ENCODE measurements at places on chromosomes 6 and 20. TPM values are rescaled to one million over a fixed set of nuclear protein-coding genes. Genes with fewer than 3 reads are reported as not detected.

DNA sequence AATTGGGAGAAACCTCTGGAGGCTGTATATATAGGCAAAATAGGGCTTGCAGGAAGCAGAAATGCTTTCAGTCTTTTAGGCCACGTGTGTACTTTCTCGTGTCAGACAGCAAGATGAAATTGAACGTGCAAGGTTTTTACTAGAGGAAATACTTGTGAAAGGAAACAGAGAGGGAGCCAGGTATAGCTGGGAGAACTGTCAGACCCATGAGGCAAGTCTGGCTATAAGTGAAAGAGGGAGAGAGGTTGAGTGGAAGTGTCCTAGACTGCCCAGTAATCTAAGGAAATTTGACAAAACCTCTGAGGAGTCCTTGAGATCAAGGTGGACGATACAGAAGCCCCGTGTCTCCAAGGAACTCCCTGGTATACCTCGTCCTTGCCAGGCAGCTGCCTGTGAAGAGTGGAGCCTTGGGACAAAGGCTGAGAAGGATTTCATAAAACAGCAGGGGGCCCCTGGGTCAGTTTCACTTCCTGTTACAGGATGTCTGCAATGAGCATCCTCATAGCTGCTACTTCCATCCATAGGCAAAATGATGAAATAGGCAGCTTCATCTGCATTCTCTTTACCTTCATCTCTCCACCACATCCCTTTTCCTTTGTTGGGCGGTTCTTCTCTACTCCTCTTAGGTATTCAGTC is 114.4 kb upstream of the MAP3K7 start:
- no peaks in the 10 kb centered on the region for H3K27me3 ChIP-seq
- H3K36me3 ChIP-seq, result no peaks in the 10 kb centered on the region
- H3K27ac ChIP-seq, result no peak overlapping the region
- H3K4me3 ChIP-seq, result no peak overlapping the region
- no peaks in the 10 kb centered on the region for H3K4me1 ChIP-seq

GRCh38 chr6:29651413-29652197 is 5.3 kb upstream of the MOG start:
- no peaks in the 10 kb centered on the region for H3K36me3 ChIP-seq
- no peak for DNase-seq
- no peaks in the 10 kb centered on the region for H3K4me1 ChIP-seq
- H3K27ac ChIP-seq, result no peak overlapping the region

- no peaks in the 10 kb centered on the region for H3K4me1 ChIP-seq
- no peak for DNase-seq
- no peaks in the 10 kb centered on the region for H3K27me3 ChIP-seq
Observed at GRCh38 chr6:26388014-26388413, 5.1 kb downstream of the BTN2A2 start.

GRCh38 chr20:47249913-47250312 is 106.6 kb downstream of the ZMYND8 start:
- H3K4me3 ChIP-seq, result no peak overlapping the region
- no peaks in the 10 kb centered on the region for H3K4me1 ChIP-seq
- H3K27ac ChIP-seq, result no peak overlapping the region
- peaks cover 2% of the 10 kb centered on the region for H3K36me3 ChIP-seq
- no peaks in the 10 kb centered on the region for H3K27me3 ChIP-seq

DNA sequence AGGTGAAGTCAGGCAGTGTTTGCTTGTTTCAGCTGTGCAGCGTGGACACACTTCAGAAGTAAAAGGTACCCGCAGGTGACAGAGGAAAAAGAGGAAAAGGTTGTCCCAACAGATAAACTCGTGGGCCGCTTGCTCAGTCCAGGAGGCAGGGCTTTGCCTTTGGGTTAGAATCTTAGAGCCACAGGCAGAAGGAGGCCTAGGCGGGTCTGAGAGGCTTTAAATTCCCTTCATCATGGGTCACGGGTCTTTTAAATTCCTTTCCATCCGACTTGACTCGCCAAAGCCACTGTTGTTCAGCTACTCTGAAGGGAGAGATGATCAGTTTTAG is 48.2 kb downstream of the AGPAT4 start:
- no peak overlapping the region for H3K27ac ChIP-seq
- DNase-seq, result no peak
- no peaks in the 10 kb centered on the region for H3K4me1 ChIP-seq
- no peaks in the 10 kb centered on the region for H3K27me3 ChIP-seq

GRCh38 chr20:22339091-22339881 is 245.1 kb downstream of the FOXA2 start:
- no peak overlapping the region for H3K27ac ChIP-seq
- no peaks in the 10 kb centered on the region for H3K27me3 ChIP-seq
- no peak overlapping the region for H3K4me3 ChIP-seq
- no peaks in the 10 kb centered on the region for H3K4me1 ChIP-seq
- DNase-seq, result no peak
- H3K36me3 ChIP-seq, result no peaks in the 10 kb centered on the region

The FAM209B gene
- total RNA-seq, result 0.90 TPM

The ZC3H12D gene
- total RNA-seq, result 3.0 TPM

The INSM1 gene
- not detected for total RNA-seq

The CALHM4 gene
- not detected for total RNA-seq
